8988T (cell line): ENCODE measurements at places on chromosomes 5 and 9.
A peak's percentile ranks its signal among the peaks of the same experiment; 100 is the strongest.

DNA sequence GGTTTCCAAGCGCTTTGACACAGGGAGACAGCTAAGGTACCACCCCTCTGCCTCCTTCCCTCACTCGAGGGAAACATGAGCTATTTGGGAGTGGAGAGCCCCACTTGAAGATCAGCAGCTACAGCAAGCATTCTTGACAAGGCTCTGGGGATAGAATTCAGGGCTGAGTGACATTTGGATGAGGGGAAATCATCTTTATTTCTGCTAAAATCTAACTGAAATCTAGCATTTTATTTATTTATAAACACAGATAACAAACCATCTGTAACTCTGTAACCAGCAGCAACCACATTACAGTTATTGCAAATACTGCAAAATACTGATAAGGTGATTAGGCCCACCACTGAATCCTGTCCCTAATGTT, 22.4 kb downstream of the RNF130 start:
- no peak for DNase-seq

GRCh38 chr5:130424341-130424740, 520.1 kb downstream of the CHSY3 start:
- DNase-seq = no peak

GRCh38 chr5:17081142-17081541, 136.3 kb upstream of the BASP1 start:
- no peak for DNase-seq

- DNase-seq = no peak
These were observed 336.4 kb downstream of the ARL15 start for GRCh38 chr5:53974021-53974420.

- DNase-seq = no peak
These were observed 877 bp upstream of the CAMSAP1 start for GRCh38 chr9:135908093-135908753.

DNA sequence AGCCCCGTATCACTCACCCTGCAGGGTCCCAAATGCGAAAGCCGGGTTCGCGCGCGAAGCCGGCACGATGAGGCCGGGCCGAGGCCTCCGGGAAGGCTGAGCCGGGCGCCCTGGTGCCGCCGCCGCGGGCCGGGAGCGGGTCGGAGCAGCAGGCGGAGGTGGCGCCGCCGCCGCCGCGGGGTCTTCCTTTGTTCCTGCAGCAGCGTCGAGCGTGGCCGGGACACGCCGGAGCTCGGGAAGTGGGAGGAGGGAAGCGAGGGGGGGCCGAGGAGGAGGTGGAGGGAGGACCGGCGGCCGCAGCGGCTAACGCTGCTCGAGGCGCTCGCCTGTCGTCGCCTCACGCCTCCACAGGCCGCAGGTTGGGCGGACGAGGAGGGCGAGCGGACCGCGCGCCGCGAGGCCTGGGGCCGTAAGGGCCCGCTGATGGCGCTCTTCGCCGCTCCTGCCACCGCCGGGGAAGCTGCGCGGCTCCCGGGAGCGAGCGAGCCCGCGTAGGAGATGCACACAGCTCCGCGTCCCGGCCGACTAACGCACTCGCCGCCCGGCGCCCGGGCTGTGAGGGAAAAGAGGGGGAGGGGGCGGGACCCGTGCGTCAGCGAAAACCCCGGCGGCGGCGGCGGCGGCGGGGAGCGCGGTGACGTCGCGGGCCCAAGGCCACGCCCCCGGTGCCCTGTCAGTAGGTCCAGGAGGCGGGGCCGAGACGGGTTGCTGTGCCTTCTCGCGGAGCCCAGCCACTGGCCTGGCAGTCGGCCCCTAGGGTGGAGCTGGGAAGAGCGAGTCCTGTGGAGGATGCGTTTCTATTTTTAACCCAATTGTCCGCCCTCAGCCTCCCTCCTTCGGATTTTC, at the start of gene ZFAND5:
Gene ZFAND5, minus strand, starts transcription at position 530 of the 846 bp plus-strand sequence. CDS start 4,430 bp downstream, outside the sequence.
- peak; percentile 93 for DNase-seq

- DNase-seq = no peak
These were observed 203.4 kb upstream of the NMUR2 start for GRCh38 chr5:152608458-152608857.
